ENCODE measurements at places on chromosomes 6 and 20. TPM values are rescaled to one million over a fixed set of nuclear protein-coding genes. Genes with fewer than 3 reads are reported as not detected.

TPD52L1 gene
- total RNA-seq: 10.8 TPM

EDN3 gene
- not detected for total RNA-seq

EEF1E1 gene
- total RNA-seq: 64.0 TPM

C20orf96 gene
- total RNA-seq: 3.2 TPM

BMP7 gene
- not detected for total RNA-seq

NFATC2 gene
- total RNA-seq: 4.8 TPM

Data from dermis blood vessel endothelial cell (primary cell).